ENCODE measurements at places on chromosomes 16 and 17.

- DNase-seq, result no peak
Observed at GRCh38 chr16:84048871-84049270, 6.3 kb upstream of the SLC38A8 start.

DNA sequence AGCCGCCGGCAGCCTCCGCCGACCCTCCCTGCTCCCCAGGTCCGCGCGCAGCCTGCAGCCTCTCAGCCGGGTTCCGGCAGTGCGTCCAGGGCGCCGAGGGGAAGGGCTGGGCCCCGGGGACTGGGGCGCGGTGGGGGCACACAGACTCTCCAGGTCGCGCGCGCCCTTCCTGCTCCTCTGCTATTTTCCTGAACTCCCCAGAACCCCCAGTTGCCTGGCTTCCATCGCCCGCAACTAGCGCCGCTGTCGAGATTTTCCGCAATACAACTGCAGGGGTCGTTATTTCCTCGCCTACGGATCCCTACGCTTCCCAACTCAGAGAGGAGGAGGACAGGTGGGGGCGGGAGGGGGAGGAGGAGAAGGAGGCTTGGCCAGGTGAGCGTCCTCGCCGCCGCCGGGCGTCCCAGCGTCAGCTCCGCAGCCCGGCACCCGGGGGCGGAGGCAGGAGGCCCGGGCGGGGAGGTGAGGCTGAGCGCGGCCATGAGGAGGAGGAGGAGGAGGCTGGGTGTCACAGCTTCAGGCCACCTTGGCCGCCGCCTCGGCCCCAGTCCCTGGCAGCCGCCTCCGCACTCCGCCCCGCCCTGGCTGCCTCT, at the start of gene CA10:
CA10 (minus strand) TSS at position 265 of the 593 bp plus-strand sequence.
- DNase-seq, result no peak

GRCh38 chr16:56450275-56450985, 702 bp downstream of the NUDT21 start:
- no peak for DNase-seq

DNA sequence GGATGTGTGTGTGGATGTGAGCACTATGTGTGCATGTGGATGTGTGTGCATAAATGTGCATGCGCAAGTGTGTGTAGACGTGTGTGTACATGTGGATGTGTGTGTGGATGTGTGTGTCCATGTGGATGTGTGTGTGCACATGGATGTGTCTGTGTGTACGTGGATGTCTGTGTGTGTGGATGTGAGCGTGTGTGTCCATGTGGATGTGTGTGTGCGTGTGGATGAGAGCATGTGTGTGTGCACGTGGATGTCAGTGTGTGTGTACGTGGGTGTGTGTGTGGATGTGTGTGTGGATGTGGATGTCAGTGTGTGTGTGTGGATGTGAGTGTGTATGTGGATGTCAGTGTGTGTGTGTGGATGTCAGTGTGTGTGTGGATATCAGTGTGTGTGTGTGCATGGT, 63.6 kb upstream of the DOC2B start:
- no peak for DNase-seq

DNA sequence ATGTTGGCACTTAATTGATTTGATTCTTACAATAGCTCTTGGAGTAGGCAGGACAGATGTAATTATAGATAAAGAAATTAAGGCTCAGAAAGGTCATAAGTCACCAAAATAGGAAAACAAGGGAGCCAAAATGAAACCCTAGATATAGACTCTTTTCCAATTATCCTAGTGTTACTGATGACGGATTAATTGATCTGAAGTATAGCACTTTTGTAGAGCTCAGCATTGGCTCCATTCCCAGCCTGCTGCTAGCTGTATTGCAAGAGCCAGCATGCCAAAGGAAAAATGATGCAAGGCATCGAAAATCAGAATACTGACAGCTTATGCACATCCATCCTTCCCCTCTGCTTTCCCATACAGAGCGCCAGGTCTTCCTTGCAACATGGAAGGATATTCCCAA, 21.6 kb upstream of the RASL10B start:
- DNase-seq, result peak; percentile 87

GRCh38 chr17:79087428-79088143, 13.0 kb downstream of the ENGASE start:
- DNase-seq, result peak; percentile 5

GRCh38 chr16:87576171-87576570, 26.1 kb upstream of the JPH3 start:
- no peak for DNase-seq

Data from fibroblast of the conjunctiva (primary cell).